ENCODE measurements at places on chromosomes 7 and 10. TPM values are rescaled to one million over a fixed set of nuclear protein-coding genes. Genes with fewer than 3 reads are reported as not detected.
A peak's percentile ranks its signal among the peaks of the same experiment; 100 is the strongest.

DNA sequence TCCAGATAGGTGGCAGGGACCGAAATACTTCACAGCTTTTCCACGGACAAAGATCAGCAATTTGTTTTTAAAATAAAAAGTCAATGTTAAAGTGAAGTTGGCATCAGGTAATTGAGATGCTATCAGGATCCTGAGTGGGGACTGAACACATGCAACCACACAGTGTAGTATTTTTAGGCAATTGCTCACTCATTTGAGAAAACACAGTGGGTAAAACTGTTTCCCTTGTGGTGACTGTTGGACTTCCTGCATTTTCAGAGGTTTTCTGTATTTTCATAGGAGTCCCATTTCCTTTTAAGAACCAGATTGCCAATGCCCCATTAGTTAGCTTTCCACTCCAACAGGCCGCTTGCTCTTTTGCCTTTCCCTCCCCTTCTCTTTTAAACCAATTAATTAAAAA, 159.5 kb upstream of the ZNF32 start:
- no peak overlapping the region for H3K27ac ChIP-seq
- H3K36me3 ChIP-seq, result no peaks in the 10 kb centered on the region
- H3K4me3 ChIP-seq, result no peak overlapping the region
- no peak for DNase-seq
- peaks cover 7% of the 10 kb centered on the region for H3K4me1 ChIP-seq
- H3K27me3 ChIP-seq, result no peaks in the 10 kb centered on the region

DNA sequence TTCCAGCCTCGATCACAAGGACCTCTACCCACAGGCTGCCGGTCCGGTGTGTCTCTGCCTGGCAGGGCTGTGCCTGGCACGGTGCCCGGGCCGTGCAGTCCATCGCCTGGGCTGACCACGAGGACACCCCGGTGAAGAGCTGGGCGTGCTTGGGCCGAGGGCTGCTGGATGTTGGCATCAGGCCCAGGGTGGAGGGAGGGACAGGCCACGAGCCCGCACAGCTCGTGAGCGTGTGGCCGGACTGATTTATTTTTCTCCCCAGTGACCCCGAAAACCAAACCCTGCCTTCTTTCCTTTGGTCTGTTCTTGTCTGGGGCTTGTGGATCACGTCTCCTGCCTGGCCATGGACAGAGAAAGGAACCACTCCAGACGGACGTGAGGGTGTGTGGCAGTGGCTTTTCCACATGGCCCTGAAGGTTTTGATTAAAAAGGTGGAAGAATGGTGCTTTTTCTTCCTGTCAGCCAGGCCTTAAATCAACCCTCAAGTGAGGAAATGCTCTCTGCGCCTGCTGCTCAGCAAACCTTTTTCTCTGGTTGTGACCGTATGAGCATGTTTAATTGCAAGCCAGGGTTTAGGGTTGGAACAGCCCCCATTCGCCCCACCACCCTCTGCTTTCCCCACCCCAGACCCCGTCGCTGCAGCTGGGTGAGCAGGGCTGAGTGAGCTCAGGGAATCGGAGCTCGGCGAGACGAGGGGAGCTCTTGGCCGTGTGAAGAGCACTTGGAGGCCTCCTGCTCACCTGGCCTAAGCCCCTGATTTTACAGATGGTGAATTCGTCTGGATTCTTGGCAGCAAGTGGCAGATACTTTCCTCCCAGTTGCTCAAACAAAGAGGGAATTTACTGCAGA, 130.1 kb downstream of the RGS10 start:
- DNase-seq, result no peak
- H3K4me3 ChIP-seq, result no peak overlapping the region
- H3K27ac ChIP-seq, result peak overlapping the region; percentile 46
- H3K27me3 ChIP-seq, result no peaks in the 10 kb centered on the region
- peaks cover 16% of the 10 kb centered on the region for H3K4me1 ChIP-seq

- no peaks in the 10 kb centered on the region for H3K36me3 ChIP-seq
- DNase-seq, result peak; percentile 30
These were observed 24.9 kb upstream of the WDFY4 start for GRCh38 chr10:48659790-48660189.

GRCh38 chr10:17432723-17433122, 21.7 kb downstream of the ST8SIA6 start:
- no peaks in the 10 kb centered on the region for H3K36me3 ChIP-seq
- H3K27me3 ChIP-seq, result no peaks in the 10 kb centered on the region
- no peak for DNase-seq
- no peak overlapping the region for H3K27ac ChIP-seq
- H3K4me1 ChIP-seq, result peaks cover 16% of the 10 kb centered on the region

- no peak overlapping the region for H3K4me3 ChIP-seq
- no peak for DNase-seq
- H3K4me1 ChIP-seq, result peaks cover 7% of the 10 kb centered on the region
- H3K27ac ChIP-seq, result no peak overlapping the region
These were observed 113.0 kb downstream of the SMURF1 start for GRCh38 chr7:99030951-99031350.

DNA sequence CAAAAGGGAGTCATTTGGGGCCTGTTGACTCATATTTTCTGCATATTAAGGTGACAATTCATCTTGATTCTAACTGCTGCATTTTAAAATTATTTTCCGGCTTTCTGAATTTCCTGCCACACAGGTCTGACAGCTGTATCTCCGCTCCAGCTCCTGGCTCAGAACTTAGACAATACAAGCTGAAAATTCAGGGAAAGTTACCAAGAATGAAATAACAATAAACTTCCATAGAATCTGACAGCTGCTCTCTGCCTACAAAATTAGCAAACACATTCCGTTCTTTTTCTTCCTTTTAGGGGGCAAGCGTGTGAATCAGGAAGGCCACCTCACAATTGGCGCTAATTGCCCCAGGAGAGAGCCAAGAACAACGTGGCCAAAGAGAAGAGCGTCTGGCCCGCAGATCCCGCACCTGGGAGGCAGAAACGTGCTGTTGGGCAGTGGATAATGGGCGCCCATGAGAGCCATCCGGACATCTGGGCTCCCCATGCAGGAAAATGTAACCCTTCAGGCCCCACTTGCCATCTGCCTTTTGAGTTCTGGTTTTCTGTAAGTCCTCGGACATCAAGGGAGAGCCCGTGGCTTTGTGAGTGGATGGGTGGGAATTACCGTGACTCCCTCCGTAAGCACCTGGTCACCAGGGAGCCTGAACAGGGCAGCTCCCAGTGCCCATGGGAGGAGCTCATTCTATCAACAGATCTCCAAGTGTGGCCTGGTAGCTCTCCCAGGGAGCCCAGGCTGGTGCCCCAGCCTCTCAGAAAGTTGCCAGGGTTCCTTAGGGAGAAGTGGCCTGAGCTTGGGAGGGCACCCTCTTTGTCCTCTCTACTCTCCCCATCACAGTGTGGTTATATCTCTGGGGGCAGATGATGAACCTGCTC, 5.0 kb downstream of the CLRN3 start:
- no peak overlapping the region for H3K4me3 ChIP-seq
- H3K27ac ChIP-seq, result no peak overlapping the region
- H3K36me3 ChIP-seq, result no peaks in the 10 kb centered on the region
- no peak for DNase-seq
- H3K27me3 ChIP-seq, result no peaks in the 10 kb centered on the region
- no peaks in the 10 kb centered on the region for H3K4me1 ChIP-seq

- peaks cover 9% of the 10 kb centered on the region for H3K4me1 ChIP-seq
- H3K4me3 ChIP-seq, result no peak overlapping the region
- H3K36me3 ChIP-seq, result no peaks in the 10 kb centered on the region
- DNase-seq, result peak; percentile 32
- H3K27ac ChIP-seq, result no peak overlapping the region
These were observed 51.0 kb downstream of the ORC5 start for GRCh38 chr7:104156842-104157277.

DNA sequence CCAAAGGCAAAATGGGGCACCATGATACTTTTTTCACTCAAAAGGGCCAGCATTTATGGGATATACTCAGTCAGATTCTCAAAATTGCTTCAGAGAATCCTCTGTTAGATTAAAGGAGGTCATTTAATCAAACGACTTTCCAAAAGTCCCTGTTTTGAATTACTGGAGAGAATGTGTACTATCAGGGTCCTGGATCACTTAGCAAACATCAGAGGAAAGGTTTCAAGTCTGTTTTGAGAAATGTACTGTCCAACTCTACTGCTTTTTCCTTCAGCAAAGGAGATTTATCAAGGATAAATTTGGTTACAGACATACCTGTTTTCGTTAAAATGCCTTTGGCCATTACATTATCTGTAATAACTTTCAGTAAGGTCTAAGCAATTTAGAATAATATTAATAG, 340.9 kb downstream of the GFRA1 start:
- H3K4me1 ChIP-seq, result no peaks in the 10 kb centered on the region
- H3K4me3 ChIP-seq, result no peak overlapping the region
- no peak overlapping the region for H3K27ac ChIP-seq
- DNase-seq, result no peak
- no peaks in the 10 kb centered on the region for H3K27me3 ChIP-seq
- no peaks in the 10 kb centered on the region for H3K36me3 ChIP-seq

GRCh38 chr7:157267516-157267915, 69.3 kb upstream of the DNAJB6 start:
- H3K27ac ChIP-seq, result no peak overlapping the region
- H3K27me3 ChIP-seq, result no peaks in the 10 kb centered on the region
- no peaks in the 10 kb centered on the region for H3K36me3 ChIP-seq
- DNase-seq, result no peak

DNA sequence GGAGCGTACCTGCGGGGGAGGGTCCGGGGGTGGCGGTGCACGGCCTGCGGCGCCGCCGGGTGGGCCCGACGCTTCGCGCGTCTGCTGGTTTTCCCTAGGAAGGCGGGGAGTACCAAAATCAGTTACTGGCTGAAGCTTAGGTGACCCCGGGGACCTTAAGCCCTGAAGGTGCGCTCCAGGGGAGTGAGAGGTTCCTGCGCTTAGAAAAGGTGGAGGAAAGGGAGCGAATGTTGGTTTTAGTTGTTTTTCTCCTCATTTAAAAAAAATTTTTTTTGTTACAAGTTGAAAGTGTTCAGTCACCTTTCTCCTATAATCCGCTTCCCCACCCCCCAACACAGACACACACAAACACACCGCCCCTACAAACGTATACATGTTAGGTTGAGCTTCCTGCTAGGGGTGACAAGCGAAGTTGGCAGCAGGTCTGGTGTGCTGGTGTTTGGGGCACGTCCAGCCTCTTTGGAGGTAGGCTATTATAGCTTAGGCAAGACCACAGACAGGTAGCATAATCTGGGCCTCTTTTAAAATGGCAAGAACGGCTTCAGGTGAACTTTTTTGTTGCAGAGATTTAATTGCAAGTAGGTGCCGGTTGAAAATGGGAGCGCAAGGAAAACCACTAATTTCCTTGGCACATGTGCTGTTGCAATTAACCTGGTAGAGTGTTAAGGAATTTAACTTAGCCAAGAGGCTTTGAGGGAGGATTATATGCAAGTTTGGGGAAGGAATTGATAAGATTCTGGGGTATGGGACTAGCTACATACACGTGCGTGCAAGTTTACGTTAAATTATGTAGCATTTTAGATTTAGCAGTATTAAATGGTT, 945 bp downstream of the ADD3 start:
- no peaks in the 10 kb centered on the region for H3K36me3 ChIP-seq
- peak overlapping the region; percentile 91 for H3K27ac ChIP-seq
- peaks cover 64% of the 10 kb centered on the region for H3K4me1 ChIP-seq
- H3K27me3 ChIP-seq, result peaks cover 16% of the 10 kb centered on the region
- peak overlapping the region; percentile 89 for H3K4me3 ChIP-seq

Gene SPAM1
- not detected for total RNA-seq

Gene GSAP
- 2.0 TPM for total RNA-seq

Gene GLI3
- total RNA-seq, result 33.0 TPM

Gene FLNC
- total RNA-seq, result 23.7 TPM

Gene AGK
- total RNA-seq, result 42.6 TPM

Gene OR9A2
- not detected for total RNA-seq

All from neural progenitor cell (in vitro differentiated cells).